Ovary (tissue), 10 donors: ENCODE measurements at places on chromosomes 16 and 17. TPM values are rescaled to one million over a fixed set of nuclear protein-coding genes. Genes with fewer than 3 reads are reported as not detected.

GRCh38 chr16:85417156-85417860, 195.8 kb upstream of the GSE1 start:
- no peaks in the 10 kb centered on the region for H3K4me1 ChIP-seq
- H3K4me3 ChIP-seq = no peak overlapping the region
- no peak overlapping the region for H3K27ac ChIP-seq
- no peaks in the 10 kb centered on the region for H3K27me3 ChIP-seq

DNA sequence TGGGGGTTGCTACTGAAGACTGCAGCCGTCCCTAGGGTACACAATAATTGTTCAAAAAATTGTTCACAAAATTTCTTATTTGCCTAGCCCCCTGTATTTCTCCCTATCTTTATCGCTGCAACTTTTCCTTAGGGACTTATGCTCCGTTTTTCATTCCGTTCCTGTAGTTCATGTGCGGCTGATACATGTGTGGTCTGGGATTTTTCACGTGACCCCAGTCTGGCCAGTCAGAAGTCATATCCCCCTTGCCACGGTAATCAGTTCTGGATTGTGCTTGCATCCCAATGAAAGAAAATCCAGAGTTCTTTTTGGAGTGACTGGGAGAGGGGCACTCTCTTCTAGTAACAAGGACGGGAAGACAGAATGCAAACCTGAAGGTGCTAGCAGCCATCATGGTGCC, 610.7 kb upstream of the C16orf82 start:
- no peak overlapping the region for H3K4me3 ChIP-seq
- H3K36me3 ChIP-seq = no peaks in the 10 kb centered on the region
- H3K27ac ChIP-seq = no peak overlapping the region
- no peaks in the 10 kb centered on the region for H3K4me1 ChIP-seq

GRCh38 chr17:30237296-30238002, 2.0 kb upstream of the SLC6A4 start:
- H3K27ac ChIP-seq = no peak overlapping the region
- H3K4me1 ChIP-seq = peaks cover 6% of the 10 kb centered on the region
- no peak for DNase-seq
- H3K36me3 ChIP-seq = no peaks in the 10 kb centered on the region
- H3K27me3 ChIP-seq = no peaks in the 10 kb centered on the region

GRCh38 chr16:85370881-85371651, 242.1 kb upstream of the GSE1 start:
- H3K27me3 ChIP-seq = no peaks in the 10 kb centered on the region
- no peak overlapping the region for H3K4me3 ChIP-seq
- H3K36me3 ChIP-seq = no peaks in the 10 kb centered on the region
- no peak overlapping the region for H3K27ac ChIP-seq

Gene CISD3
- 26.5 TPM for total RNA-seq

GRCh38 chr17:76343106-76343505, 10.6 kb downstream of the PRPSAP1 start:
- DNase-seq = no peak
- no peaks in the 10 kb centered on the region for H3K27me3 ChIP-seq
- no peaks in the 10 kb centered on the region for H3K4me1 ChIP-seq
- no peak overlapping the region for H3K27ac ChIP-seq

GRCh38 chr16:11675561-11676511, 7.6 kb downstream of the SNN start:
- no peak overlapping the region for H3K27ac ChIP-seq
- peaks cover 24% of the 10 kb centered on the region for H3K4me1 ChIP-seq
- no peaks in the 10 kb centered on the region for H3K27me3 ChIP-seq
- H3K4me3 ChIP-seq = no peak overlapping the region
- DNase-seq = no peak

Gene OTOP3
- not detected for total RNA-seq

Gene NUDT7
- 6.0 TPM for total RNA-seq

- no peak overlapping the region for H3K27ac ChIP-seq
- DNase-seq = no peak
- H3K4me3 ChIP-seq = no peak overlapping the region
- no peaks in the 10 kb centered on the region for H3K36me3 ChIP-seq
- H3K4me1 ChIP-seq = no peaks in the 10 kb centered on the region
These were observed 13.0 kb downstream of the ACSF2 start for GRCh38 chr17:50439008-50439407.

DNA sequence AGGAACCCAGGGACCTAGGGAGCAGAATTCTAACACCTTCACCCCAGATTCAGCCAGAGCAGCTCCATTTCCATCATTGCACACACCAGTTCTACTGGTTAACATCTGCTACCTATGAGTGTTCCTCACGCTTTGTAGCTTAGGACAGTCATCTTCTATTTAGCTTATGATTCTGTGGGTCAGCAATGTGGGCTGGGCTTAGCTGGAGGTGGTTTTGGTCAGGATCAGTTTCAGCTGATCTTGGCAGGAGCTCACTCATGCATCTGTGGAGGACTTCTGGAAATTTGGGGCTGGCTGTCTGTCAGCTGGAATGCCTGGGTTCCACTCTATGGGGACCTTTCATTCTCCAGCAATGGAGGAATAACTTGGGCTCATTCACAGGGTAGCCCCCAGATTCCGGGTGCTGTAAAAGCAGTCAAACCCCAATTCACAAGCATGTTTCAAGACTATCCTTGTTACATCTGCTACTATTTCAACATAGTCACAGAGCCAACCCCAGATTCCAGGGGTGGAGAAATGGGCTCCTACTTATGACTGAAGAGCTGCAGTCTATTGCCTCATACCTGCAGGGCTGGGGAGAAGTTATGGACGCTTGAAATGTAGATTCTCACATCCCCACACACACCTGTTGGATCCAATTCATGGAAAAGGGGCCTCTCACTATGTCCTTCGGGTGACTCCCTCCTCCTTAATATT, 3.4 kb upstream of the HP start:
- H3K4me1 ChIP-seq = no peaks in the 10 kb centered on the region
- H3K36me3 ChIP-seq = no peaks in the 10 kb centered on the region

Gene DPEP3
- not detected for total RNA-seq

Gene MYH2
- total RNA-seq = not detected

Gene TEKT1
- total RNA-seq = not detected

GRCh38 chr16:89002851-89003830, 26.1 kb upstream of the CBFA2T3 start:
- DNase-seq = no peak
- no peak overlapping the region for H3K27ac ChIP-seq
- H3K36me3 ChIP-seq = no peaks in the 10 kb centered on the region
- no peak overlapping the region for H3K4me3 ChIP-seq

DNA sequence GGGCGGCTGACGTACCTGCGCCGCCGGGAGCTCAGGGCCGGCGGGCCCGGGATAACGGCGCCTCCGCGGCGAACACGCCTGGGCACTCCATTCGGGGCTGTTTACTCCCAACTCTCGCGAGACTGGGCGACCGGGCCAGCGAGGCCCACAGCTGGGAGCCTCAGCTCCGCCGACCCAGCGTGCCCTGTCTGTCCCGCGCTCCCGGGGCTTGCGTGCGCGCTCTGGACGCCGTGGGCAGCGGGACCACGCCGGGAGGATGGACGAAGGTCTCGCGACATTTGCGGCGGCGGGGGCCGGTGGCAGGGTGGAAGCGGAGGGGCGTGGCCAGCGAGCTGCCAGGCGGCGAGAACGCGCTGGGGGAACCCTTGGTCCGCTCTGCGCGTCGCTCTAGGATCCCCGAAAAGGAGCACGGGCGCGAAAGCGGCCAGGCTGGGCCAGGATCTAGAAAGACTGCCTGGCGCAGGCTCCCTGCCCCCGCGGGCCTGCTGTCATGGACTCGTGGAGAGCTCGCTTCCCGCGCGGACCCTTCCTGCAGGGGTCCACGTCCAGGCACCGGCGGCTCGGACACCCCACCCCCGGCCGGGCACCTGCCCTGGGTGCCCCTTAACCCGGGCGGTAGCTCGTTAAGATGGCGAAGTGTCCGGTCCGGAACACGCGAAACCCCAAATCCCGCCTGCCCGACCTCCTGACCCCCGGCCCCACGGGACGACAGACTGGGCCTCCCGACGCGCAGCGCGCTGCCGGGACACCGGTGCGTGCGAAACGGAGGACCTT, at the start of gene MBTPS1:
Gene MBTPS1, minus strand, starts transcription at position 223 of the 774 bp plus-strand sequence. CDS start 15,159 bp downstream, outside the sequence.
- H3K36me3 ChIP-seq = no peaks in the 10 kb centered on the region
- H3K4me1 ChIP-seq = peaks cover 5% of the 10 kb centered on the region
- peak; percentile 99 for DNase-seq
- peak within 1 kb of the TSS; percentile 92 for H3K4me3 ChIP-seq

DNA sequence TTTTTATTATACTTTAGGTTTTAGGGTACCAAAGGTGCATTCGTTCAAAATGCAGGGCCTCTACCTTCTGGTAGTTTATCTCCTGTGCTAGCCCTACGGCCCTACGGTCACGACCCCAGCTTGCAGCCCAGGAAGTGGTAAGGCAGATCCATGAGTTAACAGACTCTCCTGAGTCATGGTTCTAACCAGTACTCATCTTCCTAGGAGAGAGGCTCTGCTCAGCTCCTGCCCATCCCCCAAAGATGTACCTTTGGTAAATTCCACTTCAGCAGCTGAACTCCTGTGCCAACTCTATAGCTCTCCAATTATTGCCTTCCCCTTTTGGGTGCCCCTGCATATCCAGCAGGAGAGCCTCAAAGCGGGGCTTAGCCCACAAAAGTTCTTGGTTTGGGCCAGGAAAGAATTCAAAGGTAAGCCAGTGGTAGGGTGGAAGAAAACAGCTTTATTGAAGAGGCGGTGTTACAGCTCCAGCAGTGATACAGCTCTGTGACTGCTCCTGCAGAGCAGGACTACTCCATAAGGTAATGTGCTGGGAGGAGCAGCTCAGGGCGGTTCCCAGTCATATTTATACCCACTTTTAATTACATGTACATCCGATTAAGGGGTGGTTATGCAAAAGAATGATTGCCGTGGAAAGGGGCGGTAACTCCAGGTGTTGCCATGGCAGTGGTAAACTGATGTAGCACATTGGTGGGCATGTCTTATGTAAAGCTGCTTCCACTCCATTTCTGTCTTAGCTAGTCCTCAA, 241.4 kb downstream of the PMP22 start:
- H3K4me3 ChIP-seq = no peak overlapping the region
- no peaks in the 10 kb centered on the region for H3K4me1 ChIP-seq
- no peak overlapping the region for H3K27ac ChIP-seq

DNA sequence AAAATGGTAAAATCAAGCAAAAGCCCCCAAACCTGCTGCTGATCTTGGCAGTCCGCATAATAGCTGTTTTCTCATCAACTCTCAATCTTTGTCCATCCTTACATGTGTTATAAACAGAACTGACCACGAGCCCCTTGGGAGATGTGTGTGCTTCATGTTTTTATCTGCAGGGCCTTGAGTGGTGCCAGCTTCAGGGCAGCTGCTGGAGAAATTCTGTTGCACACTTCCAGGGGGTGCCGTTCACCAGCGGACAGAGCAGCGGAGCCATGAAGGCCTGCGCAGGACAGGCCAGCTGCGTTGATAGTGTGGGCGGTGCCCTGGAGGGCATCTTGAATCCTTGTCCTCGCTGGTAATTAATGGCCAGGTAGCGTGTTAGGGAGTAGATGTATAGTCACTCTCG, 20.1 kb downstream of the MPRIP start:
- H3K27me3 ChIP-seq = no peaks in the 10 kb centered on the region
- H3K4me1 ChIP-seq = peaks cover 25% of the 10 kb centered on the region
- no peak overlapping the region for H3K27ac ChIP-seq
- H3K4me3 ChIP-seq = no peak overlapping the region

DNA sequence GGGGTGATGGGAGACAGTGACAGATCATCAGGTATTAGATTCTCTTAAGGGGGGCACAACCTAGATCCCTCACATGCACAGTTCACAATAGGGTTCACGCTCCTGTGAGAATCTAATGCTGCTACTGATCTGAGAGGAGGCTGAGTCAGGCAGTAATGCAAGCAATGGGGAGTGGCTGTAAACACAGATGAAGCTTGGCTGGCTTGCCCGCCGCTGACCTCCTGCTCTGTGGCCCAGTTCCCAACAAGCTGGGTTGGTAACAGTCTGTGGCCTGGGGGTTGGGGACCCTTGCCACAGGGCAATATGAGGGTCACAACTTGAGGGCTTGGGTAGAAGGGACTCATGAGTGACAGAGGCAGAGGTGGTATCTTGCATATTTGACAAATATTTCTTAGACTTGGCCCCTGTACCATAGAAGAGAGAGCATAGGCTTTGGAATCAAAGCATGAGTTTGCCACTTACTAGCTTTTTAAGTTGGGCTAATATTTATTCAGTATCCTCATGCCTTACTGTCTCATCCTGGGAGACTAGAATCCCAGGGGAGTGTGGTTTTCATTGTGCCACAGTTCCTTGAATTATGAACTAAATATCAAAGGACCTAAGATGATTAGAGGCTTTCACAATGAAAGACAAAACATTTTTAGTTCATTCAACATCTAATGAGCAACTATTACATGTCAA, 133.4 kb downstream of the SPACA3 start:
- H3K4me3 ChIP-seq = no peak overlapping the region
- DNase-seq = no peak
- no peaks in the 10 kb centered on the region for H3K36me3 ChIP-seq
- H3K4me1 ChIP-seq = no peaks in the 10 kb centered on the region

DNA sequence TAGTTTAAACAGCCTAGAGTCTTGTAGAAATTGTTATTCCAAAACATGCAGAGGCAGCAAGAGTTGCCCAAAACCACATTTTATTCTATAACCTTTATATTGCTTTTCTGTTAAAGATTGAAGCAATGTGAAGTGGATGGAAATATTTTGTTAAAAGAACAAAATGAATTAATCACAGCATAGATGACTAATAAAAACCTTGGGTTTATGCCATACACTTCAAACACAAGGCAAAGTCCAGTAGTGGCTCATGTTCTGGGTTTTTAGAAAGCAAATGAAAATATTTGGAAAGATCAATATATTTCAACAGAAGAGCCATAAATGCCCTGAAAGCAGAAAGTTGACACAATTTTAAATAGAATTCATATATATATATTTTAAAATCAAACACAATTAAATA, 36.7 kb upstream of the ULK2 start:
- H3K4me3 ChIP-seq = no peak overlapping the region
- H3K27ac ChIP-seq = no peak overlapping the region
- no peak for DNase-seq
- no peaks in the 10 kb centered on the region for H3K4me1 ChIP-seq

GRCh38 chr17:61285526-61286320, 113.9 kb upstream of the TBX2 start:
- H3K27me3 ChIP-seq = no peaks in the 10 kb centered on the region
- no peak overlapping the region for H3K4me3 ChIP-seq
- no peaks in the 10 kb centered on the region for H3K36me3 ChIP-seq
- DNase-seq = no peak

Gene C16orf89
- total RNA-seq = 1.7 TPM

Gene EVI2B
- total RNA-seq = 3.0 TPM

- H3K4me3 ChIP-seq = no peak overlapping the region
- H3K27me3 ChIP-seq = no peaks in the 10 kb centered on the region
- no peak for DNase-seq
- H3K36me3 ChIP-seq = no peaks in the 10 kb centered on the region
These were observed 9.6 kb downstream of the CTRB1 start for GRCh38 chr16:75228143-75228976.

Gene CNTNAP1
- 41.4 TPM for total RNA-seq

GRCh38 chr16:56682703-56683397, 580 bp downstream of the MT1X start:
- no peaks in the 10 kb centered on the region for H3K36me3 ChIP-seq
- peak overlapping the region; percentile 35 for H3K4me3 ChIP-seq
- no peaks in the 10 kb centered on the region for H3K27me3 ChIP-seq
- peak; percentile 52 for DNase-seq
